Activated naive CD8-positive, alpha-beta T cell treated with anti-CD3 and anti-CD28 coated beads, Interleukin-2, amount 10 ng/mL, durations not matched to agents 7 days and 5 days (primary cell): ENCODE measurements at places on chromosomes 7 and 10. TPM values are rescaled to one million over a fixed set of nuclear protein-coding genes. Genes with fewer than 3 reads are reported as not detected.
A peak's percentile ranks its signal among the peaks of the same experiment; 100 is the strongest.

The IMPDH1 gene
- 59.0 TPM for total RNA-seq

The ZNF746 gene
- total RNA-seq: 24.3 TPM

The SAMD9 gene
- total RNA-seq: 65.4 TPM

- peak overlapping the region; percentile 82 for H3K27ac ChIP-seq
- peaks cover 42% of the 10 kb centered on the region for H3K4me1 ChIP-seq
- H3K4me3 ChIP-seq: peak overlapping the region; percentile 90
- no peak for DNase-seq
Observed at GRCh38 chr10:95756809-95757684, 1.1 kb downstream of the ENTPD1 start.

DNA sequence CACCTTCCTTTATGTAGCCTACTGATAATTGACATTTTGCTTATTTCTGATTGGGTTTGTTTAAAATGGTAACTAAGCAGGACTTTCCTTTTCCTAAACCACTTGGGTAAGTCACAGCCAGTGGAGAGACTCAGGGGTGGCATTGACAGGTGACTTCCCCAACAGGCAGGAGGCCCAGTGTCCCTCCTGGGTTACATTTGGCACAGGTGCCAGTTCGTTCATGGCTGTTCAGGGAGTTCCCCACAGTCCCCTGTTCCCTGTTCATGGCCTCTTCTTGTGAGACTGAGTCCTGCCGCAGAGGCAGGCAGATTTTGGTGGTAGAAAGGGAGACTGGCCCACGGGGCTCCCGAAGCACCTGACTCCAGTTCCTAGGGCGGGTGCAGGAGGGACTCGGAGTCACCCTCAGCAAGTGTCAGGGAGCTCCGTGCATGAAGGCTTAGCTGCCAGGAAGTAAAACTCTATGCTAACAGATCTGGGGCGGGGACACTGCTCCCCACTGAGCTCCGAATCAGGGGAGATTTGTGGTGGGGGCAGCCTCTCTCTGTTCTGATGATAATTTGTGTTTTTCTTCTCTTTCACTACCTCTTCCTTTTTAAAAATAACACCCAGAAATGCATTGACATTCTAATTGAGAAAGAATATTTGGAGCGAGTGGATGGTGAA, 84.1 kb downstream of the EZH2 start:
- no peaks in the 10 kb centered on the region for H3K4me1 ChIP-seq
- DNase-seq: no peak
- H3K36me3 ChIP-seq: peaks cover 24% of the 10 kb centered on the region
- no peak overlapping the region for H3K4me3 ChIP-seq
- H3K27me3 ChIP-seq: no peaks in the 10 kb centered on the region
- H3K27ac ChIP-seq: no peak overlapping the region
